ENCODE measurements at places on chromosomes 5 and 9.

DNA sequence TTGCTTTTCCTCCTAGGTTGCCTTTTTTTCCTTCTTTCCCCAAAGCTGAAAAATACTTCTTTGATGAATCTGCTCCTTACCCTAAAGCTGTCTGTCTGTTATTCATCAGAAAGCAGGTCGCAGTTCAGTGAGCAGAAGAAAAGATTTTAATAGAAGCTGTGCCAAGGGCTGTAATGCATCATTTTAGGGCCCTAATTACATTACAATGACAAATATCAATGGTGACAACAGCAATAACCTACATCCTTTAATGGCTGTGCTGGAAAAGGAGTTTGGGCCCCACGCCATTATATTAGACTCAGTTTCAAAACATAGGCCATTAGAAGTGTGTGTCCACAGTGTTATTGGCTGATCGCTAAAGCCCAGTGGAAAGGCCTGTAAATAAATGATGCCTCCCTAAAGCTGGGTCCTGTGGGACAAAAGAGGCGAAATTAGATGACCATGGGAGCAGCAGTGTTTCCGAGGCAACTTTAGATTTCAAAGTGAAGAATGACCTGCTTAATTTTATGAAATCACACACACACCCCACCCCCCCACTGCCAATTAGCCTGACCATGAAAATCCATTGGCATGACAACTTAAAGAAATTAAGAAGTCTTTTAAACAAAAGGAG, 38.4 kb downstream of the TLE4 start:
- DNase-seq = peak; percentile 40

GRCh38 chr9:129242191-129242941, 64.3 kb upstream of the IER5L start:
- DNase-seq = no peak

- DNase-seq = no peak
Observed at GRCh38 chr9:115022760-115023434, 92.5 kb upstream of the TNFSF8 start.

GRCh38 chr5:112657804-112658203, 79.9 kb upstream of the APC start:
- no peak for DNase-seq

- no peak for DNase-seq
Observed at GRCh38 chr9:88645879-88646199, 110.9 kb downstream of the NXNL2 start.
